ENCODE measurements at places on chromosomes 12 and 14.

DNA sequence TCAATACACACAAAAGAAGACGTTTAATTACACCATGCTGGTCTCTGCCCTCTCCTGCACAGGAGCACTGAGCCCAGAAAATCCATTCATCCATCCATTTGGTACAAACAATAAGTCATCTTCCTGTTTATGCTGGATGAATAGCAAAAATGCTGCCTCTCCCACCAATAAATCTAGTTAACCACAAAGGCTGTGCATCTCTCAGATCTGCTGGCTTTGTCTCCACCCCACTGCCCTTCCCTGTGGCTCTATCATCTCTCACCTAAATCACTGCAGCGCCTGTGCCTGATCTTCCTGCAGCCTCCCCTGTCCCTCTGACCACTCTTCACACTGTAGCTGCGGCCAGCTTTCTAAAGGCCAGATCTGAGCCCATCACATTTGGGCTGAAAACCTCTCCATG lies 72.9 kb upstream of the DDX11 start:
- no peak for DNase-seq

DNA sequence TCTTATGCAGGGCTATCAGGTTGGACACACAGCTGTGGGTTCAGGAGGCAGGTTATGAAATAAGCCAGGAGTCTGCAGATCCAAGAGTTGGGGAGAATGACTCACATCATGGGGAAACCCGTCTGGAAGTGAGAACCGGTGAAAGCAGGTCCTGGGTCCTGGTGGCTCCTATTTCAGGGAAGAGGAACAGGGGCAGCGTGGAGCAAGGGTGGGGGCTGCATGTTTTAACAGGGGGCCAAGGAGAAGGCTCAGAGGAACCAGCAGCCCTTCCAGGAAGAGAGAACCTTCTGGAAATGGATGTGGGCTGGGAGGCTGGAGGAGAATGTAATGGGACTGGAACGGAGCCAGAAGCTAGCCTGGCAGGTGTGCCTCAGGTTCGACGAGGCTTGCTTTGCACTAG lies 7.8 kb upstream of the KRT74 start:
- DNase-seq = no peak

DNA sequence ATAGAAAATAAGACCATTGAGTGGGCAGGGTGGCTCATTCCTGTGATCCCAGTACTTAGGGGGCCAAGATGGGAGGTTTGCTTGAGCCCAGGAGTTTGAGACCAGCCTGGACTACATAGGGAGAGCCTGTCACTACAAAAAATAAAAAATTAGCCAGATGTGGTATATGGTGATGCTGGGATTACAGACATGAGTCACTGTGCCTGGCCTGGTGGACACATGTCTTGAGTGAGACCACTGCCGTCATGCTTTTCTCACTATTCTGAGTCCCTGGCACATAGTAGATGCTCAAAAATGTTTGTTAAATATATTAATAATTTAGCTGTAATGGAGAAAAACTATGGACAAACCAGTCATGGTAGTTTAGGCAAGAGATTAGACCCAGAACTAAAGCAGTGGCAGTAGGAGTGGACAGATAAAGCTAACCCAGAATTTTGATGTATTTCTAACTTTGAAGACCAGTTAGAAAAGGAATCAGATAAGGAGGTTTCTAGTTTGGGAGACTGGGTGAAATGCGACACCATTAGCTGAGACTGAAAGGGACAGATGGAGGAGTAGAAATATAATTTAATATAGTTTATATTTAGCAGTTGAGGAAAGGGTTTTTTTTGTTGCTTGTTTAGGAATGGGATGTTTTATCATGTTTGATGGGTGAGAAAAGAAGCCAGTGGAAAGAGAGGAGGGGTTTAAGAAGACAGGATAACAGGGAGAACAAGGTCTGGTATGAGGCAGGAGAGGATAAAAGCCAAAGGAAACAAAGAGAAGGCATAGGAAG lies 7.4 kb upstream of the PTGES3 start:
- no peak for DNase-seq

DNA sequence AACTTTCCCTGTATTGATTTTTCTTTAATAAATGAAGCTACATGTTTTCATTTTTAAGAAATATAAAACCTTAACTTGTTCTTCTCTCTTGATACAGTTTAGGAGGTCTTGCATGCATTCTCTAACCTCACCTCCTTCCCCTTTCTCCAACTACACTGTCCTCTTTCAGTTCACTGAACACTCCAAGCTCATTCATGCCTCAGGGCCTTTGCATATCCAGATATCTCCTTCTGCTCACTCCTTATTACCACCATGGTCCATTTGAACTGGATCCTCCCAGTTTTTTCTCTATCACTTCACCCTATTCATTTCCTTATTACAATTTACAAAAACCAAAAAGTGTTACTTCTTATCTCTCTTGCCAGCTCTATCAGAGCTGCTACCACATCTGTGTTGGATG lies 242.9 kb upstream of the PLEKHG7 start:
- no peak for DNase-seq

GRCh38 chr12:95116773-95117172 lies 43.4 kb upstream of the NR2C1 start:
- DNase-seq = no peak

DNA sequence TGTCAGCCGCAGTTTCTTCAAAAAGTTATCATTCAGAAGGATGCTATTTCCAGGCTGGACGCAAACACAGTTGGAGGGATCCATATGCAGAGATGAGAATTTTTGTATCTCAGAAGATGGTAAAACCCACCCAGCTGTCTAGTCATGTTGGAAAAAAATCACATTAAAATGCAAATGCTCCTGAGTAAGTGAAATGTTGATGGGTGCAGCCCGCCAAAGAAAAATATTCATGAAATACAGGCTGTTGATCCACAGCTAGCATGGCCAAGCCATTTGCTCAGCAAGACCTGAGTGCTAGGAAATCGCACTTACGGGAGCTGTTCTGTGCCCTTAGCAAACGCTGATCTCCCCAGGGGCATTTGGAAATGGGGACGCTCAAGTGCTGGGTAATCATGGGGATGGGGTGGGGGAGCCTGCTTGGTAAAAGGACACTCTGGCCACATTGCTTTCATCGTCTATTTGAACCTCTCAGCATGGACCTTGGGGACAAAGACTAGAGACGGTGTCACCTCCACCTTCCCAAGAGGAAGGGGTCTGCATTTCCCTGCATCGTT lies 25.7 kb downstream of the TUNAR start:
- DNase-seq = no peak

DNA sequence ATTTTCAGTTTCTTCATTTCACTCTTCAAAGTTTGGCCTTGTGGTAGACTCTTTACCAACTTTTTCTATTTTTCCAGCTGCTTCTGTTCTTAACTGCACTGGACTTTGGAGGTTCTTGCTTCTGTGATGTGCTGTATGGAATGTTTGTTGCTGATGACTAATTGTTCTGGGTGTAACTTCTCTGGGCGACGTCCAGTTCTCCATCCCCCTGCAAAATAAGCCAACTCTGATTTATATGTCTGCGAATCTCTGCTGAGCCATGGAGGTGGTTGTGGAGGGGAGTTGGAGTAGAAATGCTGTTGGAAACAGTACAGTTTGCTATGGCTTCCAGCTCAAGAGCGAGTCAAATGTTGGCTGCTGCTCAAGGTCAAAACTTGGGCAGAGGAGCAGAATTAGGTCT lies 113.9 kb upstream of the DYRK2 start:
- DNase-seq = no peak

DNA sequence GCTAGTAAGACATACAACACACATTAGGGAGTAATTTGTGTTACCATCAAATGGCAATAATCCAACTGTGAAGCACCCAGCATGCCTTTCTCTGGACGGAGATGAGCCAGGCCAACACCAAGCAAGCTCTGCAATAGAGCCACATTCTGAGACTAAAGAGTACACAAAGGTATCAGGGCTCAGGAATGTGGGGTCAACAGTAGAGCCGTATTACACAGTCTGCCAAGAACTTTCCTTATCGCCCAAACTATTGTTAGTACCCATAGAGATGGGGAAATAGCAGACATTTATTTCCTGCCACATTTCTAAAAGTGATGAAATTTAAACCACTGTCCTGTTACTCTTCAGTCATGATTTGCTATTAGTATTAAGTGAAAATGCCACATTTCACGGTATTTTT lies 113.7 kb downstream of the BMP4 start:
- no peak for DNase-seq

DNA sequence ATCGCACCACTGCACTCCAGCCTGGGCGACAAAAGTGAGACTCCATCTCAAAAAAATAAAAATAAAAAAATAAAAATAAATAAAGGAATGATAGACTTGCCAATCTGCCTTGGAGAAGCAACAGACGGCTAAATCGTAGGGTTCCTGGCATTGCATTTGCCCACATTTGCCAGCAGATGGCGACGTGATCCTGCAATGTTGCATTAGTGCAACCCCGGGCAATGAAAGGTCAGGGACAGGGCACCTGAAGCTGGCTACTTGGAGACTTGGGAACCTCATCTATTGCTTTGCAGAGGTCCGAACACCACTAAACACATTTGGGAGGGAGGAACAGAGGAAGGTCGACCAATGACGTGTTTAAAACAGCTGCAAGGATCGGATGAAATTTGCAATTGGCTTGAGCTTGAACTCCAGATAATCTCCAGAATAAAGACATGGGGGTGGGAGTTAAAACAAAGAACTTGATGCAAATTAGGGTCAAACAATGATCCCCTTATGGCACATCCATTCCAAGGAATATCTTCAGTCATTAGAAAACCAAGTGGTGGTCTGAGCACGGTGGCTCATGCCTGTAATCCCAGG lies 34.6 kb downstream of the SPRING1 start:
- peak; percentile 78 for DNase-seq

- DNase-seq = no peak
Observed at GRCh38 chr14:70955543-70956480, 48.6 kb downstream of the PCNX1 start.

DNA sequence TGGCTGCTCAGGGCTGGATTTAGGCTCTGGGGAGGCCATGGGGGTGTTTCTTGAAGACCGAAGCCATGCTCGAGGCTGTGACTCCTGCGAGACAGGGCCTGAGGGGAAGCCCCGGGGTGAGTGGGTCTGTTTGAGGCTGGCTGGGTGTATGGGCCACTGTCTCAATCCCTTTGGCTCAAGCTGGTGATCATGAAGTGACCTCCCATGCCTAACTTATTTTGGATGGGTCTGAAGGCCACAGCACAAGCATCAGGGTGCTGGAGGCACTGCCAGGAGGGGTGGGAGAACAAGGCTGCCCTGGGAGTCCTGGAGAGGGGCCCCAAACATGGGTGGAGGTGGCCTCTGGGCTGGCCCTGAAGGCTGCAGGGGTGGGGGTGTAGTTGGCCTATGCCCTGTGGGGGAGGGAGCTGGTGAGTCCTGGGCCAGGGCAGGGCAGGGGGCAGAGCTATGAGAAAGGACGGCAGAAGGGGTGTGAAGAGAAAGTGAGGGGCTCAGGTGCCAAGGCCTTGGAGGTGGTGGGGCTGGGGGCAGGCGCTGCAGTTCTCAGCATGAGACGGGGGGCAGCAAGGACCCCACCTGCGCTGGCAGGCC lies 100.9 kb downstream of the KIF26A start:
- DNase-seq = no peak

DNA sequence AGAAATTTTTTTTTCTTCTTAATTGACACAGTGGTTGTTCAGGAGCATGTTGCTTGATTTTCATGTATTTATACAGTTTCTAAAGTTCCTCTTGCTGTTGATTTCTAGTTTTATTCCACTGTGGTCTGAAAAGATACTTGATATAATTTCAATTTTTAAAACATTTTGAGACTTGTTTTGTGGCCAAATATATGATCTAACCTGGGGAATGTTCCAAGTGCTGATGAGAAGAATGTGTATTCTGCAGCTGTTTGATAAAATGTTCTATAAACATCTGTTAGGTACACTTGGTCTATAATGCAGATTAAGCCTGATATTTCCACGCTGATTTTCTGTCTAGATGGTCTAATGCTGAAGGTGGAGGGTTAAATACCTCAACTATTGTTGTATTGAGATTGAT lies 151.4 kb upstream of the IFNG-AS1 start:
- no peak for DNase-seq

DNA sequence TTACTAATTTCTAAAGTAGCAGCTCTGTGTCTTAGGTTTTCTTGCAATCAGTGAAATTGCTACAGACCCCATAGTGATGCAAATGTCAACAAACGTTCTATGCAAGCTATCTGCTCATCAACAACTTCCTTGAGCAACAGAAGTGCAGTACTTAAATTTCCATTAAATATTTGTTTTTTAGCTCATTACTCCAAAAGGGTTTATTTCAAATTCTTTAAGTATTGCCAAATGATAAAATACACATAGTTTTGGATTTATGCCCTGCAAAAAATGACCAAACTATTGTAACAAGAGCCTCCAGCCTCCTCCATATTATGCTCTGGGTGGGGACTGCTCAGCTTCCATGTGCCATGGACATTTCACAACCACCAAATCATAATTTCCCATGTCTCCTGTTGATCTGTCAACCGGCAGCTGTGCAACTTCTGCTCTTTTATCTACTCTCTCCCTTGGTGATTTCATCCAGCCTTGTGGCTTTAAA lies 4.4 kb downstream of the BDKRB1 start:
- no peak for DNase-seq

GRCh38 chr12:9796346-9796745 lies 30.9 kb upstream of the KLRF1 start:
- no peak for DNase-seq

- no peak for DNase-seq
Observed at GRCh38 chr12:25251769-25252168, 1.0 kb upstream of the KRAS start.

DNA sequence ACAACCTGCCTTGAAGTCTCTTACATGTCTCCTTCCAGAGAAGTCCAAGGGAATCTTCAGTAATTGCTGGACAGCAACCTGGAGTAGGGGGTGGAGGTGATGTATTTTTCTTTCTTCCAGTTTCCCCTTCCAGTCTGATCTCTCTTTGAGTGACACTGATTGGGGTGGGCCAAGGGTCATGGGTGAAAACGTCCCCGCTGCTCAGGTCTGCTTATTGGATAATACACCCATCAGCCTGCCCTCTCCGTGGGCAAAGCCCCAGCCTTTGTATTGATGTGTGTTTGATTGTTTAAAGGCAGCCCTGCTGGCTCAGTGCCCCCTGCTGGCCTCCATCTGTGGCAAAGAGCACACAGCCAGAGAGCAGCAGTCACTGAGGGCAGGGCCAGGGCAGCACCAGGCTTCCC lies 35.7 kb upstream of the ATP2A2 start:
- no peak for DNase-seq

Data from nephron progenitor cell (in vitro differentiated cells).